ENCODE measurements at places on chromosomes 5 and 9.

- peak; percentile 22 for DNase-seq
These were observed 218.0 kb downstream of the DCP2 start for GRCh38 chr5:113194591-113194990.

DNA sequence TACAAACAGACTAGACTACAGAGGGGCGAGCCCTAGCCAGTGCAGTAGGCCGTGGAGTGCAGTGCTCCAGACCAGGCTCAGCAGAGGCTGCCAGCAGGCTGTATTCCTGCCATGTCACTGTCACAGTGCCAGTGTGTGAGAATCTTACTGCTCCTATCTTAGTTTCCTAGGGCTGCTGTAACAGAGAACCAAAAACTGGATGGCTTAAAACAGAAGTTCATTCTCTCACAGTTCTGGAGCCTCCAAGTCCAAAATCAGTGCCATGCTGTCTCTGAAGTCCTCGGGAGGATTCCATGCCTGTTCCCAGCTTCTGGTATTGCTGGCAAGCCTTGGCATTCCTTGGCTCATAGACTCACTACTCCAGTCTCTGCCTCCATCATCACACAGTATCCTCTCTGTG is 75.0 kb upstream of the SAP30L start:
- peak; percentile 29 for DNase-seq

- DNase-seq = peak; percentile 83
These were observed 1.1 kb upstream of the BASP1 start for GRCh38 chr5:17216176-17216973.

DNA sequence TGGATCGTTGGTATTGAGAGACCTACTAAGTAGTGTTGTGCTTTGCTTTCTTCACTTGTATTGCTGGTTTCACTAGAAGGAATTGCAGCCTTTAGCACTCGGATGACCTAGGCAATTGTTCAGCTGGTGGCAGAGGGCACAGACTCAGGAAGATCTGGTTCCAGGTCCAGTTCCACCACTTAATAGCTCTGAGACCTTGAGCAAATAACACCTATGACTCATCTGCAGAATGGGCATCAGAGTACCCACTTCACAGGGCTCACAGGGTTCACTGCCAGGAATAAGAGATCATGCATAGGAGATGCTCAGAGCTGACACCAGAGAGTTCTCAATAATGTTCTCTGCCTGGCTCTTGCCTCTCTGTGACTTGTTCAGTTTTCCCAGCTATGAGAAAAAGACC is 133.6 kb downstream of the SIL1 start:
- DNase-seq = no peak

DNA sequence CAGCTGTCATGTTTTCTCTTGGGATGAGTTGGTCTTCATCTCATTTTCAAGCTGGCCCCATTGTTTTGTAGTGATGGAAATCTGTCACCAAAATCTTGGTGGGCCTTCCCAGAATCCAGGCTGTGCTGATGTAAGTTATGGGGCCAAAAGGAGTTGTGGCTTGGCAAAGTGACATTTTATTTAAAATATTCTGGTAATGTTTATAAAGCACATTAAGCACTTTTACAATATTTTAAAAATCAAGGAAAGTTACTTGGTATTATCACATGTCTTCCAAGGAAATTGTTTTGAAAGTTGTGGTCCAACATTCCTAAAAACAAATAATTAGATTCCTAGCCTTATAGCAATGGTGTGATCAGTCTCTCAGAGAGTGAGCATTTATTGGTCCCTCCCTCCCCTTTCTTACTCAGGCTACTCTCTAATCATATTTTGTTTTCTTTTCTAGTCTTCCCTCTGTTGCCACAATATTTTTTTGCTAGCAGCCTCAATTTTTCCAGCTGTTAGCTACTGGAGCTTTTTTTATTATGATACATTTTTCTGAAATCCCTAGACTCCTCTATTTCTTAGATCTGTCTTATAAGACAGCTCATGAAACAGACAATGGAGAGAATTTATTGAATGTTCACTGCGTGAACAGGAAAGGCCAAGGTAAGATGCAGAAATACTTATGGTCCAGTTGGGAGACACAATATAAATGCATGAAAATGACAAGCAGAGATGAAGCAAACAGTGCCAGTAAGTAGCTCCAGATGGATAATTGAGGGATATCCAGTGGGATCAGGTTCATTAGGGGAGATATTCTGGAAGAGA is 408.1 kb upstream of the ZNF608 start:
- no peak for DNase-seq

Data from pons (tissue), 1 donor.